ENCODE measurements at places on chromosomes 3 and 15. TPM values are rescaled to one million over a fixed set of nuclear protein-coding genes. Genes with fewer than 3 reads are reported as not detected.

The KLHDC8B gene
- total RNA-seq = 24.6 TPM

The PIERCE2 gene
- total RNA-seq = 6.3 TPM

The RTP4 gene
- total RNA-seq = 0.39 TPM

The LXN gene
- 5.5 TPM for total RNA-seq

DNA sequence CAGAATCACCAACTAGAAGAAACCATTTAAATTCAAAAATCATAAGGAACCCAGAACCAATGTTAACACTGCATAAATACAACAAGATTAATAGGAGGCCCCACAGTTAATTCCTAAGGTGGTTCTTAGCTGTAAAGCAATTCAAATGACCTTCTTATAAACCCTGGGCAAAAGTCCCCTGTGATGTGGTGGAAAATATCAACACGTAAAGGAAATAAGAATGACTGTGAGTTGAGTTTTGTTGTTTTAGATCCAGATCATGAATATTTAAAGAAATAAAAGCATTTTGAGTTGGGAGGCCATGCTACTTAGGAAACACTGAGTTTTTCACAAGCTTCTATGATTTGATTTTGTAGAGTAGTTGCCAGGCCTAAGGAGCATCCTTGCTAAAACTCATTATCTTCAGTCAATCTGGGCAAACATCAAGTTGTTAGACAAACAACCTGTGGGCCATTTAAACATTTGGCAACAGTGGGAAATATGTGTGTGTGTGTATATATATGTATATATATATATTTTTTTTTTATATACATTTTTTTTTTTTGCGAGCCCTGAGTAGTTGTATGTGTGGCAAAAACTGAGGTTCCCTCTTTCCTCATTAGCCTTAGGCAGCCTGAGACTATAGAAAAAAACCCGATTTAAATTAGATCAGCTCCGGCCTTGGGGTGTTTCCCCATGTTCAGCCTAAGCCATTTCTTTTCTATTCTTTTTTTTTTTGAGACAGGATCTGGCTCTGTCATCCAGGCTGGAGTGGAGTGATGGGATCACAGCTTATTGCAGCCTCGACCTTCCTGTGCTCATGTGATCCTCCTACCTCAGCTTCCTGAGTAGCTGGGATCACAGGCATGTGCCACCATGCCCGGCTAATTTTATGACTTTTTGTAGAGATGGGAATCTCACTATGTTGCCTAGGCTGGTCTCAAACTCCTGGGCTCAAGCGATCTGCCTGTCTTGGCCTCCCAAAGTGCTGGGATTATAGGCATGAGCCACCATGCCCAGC lies 8.0 kb upstream of the PXK start:
- DNase-seq = no peak
- no peaks in the 10 kb centered on the region for H3K36me3 ChIP-seq
- peaks cover 2% of the 10 kb centered on the region for H3K4me1 ChIP-seq
- H3K27ac ChIP-seq = peak overlapping the region; percentile 19

DNA sequence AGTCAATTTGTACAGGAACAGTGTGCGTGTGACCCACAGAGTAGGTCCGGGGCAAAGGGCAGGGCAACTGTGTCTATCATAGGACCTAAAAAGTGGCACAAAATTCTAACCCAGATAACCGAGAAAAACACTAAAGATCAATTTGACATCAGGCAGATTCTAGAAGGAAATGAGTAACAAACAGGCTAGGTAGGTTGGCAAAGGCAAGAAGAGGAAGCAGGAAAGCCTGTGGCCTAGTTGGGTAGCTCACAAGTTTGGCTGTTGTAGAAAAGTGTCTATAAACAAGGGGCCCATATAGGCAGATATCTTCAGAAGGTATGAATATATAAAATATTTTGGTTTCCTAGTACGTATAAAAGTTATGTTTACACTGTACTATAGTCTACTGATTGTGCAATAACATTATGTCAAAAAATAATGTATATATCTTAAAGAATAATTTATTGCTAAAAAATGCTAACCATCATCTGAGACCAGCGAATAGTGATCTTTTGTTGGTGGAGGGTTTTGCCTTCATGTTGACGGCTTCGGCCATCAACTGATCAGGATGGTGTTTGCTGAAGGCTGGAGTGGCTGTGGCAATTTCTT lies 13.3 kb upstream of the OR5K1 start:
- no peaks in the 10 kb centered on the region for H3K36me3 ChIP-seq
- no peaks in the 10 kb centered on the region for H3K27me3 ChIP-seq
- no peak overlapping the region for H3K27ac ChIP-seq
- no peaks in the 10 kb centered on the region for H3K4me1 ChIP-seq

GRCh38 chr3:71360180-71360579 lies 223.3 kb downstream of the FOXP1 start:
- H3K4me3 ChIP-seq = no peak overlapping the region
- no peaks in the 10 kb centered on the region for H3K4me1 ChIP-seq
- no peaks in the 10 kb centered on the region for H3K36me3 ChIP-seq
- no peaks in the 10 kb centered on the region for H3K27me3 ChIP-seq
- no peak for DNase-seq

- peaks cover 7% of the 10 kb centered on the region for H3K36me3 ChIP-seq
- H3K4me3 ChIP-seq = no peak overlapping the region
- H3K27ac ChIP-seq = no peak overlapping the region
- no peaks in the 10 kb centered on the region for H3K27me3 ChIP-seq
- no peak for DNase-seq
Measured at GRCh38 chr3:119403201-119403600, 60.2 kb downstream of the TMEM39A start.

DNA sequence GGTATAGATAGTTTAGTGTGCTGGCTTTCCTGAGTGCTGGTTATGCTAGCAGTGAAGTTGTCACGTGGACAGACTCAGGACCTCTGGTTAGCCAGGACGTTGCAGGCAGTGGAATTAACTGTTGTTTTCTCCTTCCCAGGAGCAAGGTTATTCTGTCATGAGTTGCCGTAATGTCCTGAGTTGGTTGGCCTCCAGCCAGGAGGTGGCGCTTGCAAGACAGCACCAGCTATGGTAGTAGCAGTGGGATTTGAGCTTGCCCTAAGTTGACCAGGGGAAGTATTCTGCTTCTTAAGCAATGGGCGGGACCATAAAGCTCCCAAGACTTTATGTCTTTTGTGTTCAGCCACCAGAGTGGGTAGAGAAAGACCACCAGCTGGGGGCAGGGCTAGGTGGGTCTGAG lies 240.7 kb upstream of the DNAJC19 start:
- no peaks in the 10 kb centered on the region for H3K4me1 ChIP-seq
- H3K36me3 ChIP-seq = no peaks in the 10 kb centered on the region
- H3K4me3 ChIP-seq = no peak overlapping the region
- DNase-seq = no peak

- H3K27me3 ChIP-seq = no peaks in the 10 kb centered on the region
- H3K36me3 ChIP-seq = no peaks in the 10 kb centered on the region
- H3K27ac ChIP-seq = no peak overlapping the region
- no peak overlapping the region for H3K4me3 ChIP-seq
- H3K4me1 ChIP-seq = no peaks in the 10 kb centered on the region
Measured at GRCh38 chr3:150787741-150788370, 24.9 kb upstream of the SIAH2 start.

DNA sequence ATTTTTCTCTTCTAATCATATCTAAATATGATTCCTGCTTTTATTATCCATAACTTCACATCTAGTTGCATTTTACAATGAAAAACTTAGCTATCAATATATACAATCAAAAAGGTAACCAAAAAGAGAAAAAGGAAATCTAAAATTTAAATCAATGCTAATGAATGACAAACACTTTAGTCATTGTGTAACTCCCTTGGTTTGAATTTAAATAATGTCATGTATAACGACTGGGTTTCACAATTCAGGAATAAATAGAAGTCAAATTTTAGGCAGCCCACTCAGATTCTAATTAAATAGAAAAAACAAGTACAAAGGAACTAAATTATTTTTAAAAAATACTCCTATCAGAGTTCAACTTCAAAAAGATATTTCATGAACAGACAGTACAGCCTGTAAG lies 26.9 kb downstream of the DPH6 start:
- no peaks in the 10 kb centered on the region for H3K36me3 ChIP-seq
- no peaks in the 10 kb centered on the region for H3K27me3 ChIP-seq
- no peaks in the 10 kb centered on the region for H3K4me1 ChIP-seq

DNA sequence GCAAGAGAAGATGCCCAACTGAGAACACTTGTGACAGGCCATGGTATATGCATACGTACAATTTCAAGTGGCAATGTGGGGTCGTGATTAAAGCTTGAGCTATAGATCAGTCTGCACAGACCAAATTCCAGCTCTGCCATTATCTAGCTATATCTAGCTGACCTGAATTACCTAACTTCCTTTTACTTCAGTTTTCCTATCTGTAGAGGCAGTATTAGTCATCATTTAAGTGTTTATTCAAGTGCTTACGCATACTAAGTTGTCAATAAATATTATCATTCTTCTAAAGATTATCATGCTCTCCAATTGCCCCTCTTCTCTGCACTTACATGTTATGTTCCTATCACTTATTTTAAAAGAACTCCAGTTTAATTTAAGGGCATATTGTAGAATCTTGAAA lies 87.9 kb downstream of the ARPP21 start:
- H3K4me3 ChIP-seq = no peak overlapping the region
- H3K4me1 ChIP-seq = no peaks in the 10 kb centered on the region
- H3K36me3 ChIP-seq = peaks cover 3% of the 10 kb centered on the region
- DNase-seq = no peak
- no peaks in the 10 kb centered on the region for H3K27me3 ChIP-seq

GRCh38 chr3:62795978-62796657 lies 79.1 kb downstream of the CADPS start:
- H3K27ac ChIP-seq = no peak overlapping the region
- no peaks in the 10 kb centered on the region for H3K36me3 ChIP-seq
- DNase-seq = no peak

DNA sequence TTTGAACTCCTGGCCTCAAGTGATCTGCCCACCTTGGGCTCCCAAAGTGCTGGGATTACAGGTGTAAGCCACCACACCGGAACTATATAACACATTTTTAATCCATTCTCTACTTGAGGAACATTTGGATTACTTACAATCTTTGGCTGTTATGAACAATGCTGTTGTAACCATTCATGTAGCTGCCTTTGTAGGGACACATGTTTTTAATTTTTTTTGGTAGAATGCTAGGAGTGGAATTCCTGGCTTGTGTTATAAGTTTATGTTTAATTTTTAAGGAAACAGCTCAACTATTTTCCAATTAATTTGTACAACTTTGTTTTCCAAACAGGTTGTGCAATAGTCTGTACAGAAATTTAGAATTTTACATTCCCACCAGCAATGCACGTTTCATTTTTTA lies 51.7 kb downstream of the GPR149 start:
- no peak overlapping the region for H3K4me3 ChIP-seq
- H3K27ac ChIP-seq = no peak overlapping the region
- no peaks in the 10 kb centered on the region for H3K4me1 ChIP-seq
- H3K27me3 ChIP-seq = no peaks in the 10 kb centered on the region
- DNase-seq = no peak

DNA sequence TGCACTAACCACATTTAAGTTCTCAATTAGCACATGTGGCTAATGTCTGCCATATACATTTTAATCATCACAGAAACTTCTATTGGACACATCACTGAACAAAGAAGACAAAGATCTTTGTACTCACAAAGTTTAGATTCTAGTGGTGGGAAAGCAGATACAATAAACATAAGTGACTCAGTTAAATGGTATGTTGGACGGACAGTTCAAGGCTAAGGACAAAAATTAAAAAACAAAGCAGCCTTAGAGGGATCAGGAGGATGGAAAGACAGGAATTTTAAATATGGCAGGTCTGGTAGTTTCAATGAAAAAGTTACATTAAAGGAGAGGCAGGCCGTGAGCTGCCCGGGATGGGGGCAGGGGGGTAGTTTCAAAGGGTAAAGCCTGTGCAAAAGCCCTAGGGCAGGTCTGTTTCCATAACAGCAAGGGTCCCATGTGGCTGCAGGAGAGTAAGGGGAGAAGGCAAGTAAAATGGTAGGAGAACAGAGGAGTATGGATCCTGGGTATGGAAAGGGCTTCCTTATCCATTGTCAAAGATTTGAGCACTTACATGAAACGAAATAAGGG lies 220.7 kb downstream of the FHIT start:
- no peaks in the 10 kb centered on the region for H3K27me3 ChIP-seq
- DNase-seq = no peak
- no peaks in the 10 kb centered on the region for H3K36me3 ChIP-seq
- H3K4me1 ChIP-seq = no peaks in the 10 kb centered on the region
- H3K4me3 ChIP-seq = no peak overlapping the region

- H3K27ac ChIP-seq = peak overlapping the region; percentile 71
- no peaks in the 10 kb centered on the region for H3K27me3 ChIP-seq
- no peak overlapping the region for H3K4me3 ChIP-seq
- no peaks in the 10 kb centered on the region for H3K36me3 ChIP-seq
Measured at GRCh38 chr3:16471897-16472296, 41.6 kb downstream of the RFTN1 start.

DNA sequence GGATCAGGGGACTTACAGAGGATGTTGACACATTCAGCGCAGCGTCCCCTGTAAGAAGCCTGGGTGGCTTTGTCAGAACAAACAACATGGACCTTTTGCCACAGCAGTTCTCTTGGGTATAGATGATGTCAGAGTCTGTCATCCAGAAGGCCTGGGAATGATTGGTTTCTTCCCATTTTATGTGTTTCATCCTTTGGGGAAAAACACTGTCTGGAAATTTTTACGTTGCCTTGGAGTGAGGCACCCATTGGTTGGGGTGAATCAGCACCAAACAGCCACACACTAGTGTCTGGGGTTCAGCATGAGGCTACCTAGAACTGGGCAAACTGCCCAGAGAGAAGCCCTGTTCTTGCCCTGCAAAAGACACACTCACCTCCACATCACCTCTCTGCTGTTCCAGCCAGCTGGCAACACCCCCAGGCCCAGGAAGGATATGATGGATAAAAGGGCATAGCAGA lies 123.0 kb downstream of the FAM43A start:
- DNase-seq = no peak
- H3K4me1 ChIP-seq = no peaks in the 10 kb centered on the region
- no peak overlapping the region for H3K4me3 ChIP-seq
- no peaks in the 10 kb centered on the region for H3K27me3 ChIP-seq
- H3K36me3 ChIP-seq = no peaks in the 10 kb centered on the region
- no peak overlapping the region for H3K27ac ChIP-seq

DNA sequence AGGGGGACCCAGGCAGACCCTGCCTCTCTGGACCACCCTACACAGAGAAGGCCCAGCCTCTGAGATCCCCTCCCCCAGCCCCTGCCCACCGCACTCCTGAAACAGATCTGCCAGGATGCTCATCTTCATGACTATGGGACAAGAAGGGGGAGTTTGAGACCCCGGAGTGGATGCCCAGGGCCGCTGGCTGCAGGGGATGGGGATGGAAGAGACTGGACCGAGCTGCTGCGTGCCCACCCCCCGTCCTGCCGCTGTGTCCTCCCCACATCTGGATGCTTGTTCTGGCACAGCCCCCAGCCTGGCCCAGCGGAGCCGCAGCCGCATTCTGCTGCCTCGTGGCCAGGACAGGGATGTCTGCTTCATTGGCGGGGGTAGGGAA lies 30.3 kb upstream of the SEMA3F start:
- H3K4me1 ChIP-seq = peaks cover 5% of the 10 kb centered on the region
- peak; percentile 17 for DNase-seq
- H3K27ac ChIP-seq = no peak overlapping the region
- H3K36me3 ChIP-seq = no peaks in the 10 kb centered on the region

GRCh38 chr15:63514531-63514943 lies 10.1 kb downstream of the USP3 start:
- DNase-seq = no peak
- H3K4me3 ChIP-seq = no peak overlapping the region
- peaks cover 76% of the 10 kb centered on the region for H3K4me1 ChIP-seq
- no peaks in the 10 kb centered on the region for H3K36me3 ChIP-seq
- H3K27ac ChIP-seq = peak overlapping the region; percentile 9
